Effector memory CD4-positive, alpha-beta T cell (primary cell): ENCODE measurements at places on chromosomes 16 and 17.

- DNase-seq, result no peak
Observed at GRCh38 chr16:67843343-67843765, 1.2 kb downstream of the THAP11 start.

GRCh38 chr17:17661134-17661533 is 20.1 kb upstream of the RAI1 start:
- no peak for DNase-seq

DNA sequence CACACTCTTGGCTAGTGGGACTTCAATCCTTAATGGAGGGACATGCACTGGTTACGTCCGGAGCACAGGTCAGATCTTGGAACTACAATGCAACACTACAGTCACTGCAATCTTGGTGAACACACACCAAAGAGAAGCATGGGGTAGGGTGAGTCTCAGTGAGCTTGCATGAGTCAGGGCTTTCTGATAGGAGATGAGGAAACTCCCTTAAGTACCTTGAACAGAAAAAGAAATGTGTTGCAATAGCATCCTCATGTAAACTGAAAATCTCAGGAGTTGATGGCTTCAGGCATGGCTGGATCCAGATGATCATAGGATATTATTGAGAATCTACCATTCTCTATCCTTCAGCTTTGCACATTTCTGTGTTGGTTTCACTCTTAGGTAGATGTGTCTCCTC is 54.1 kb downstream of the CES1 start:
- DNase-seq, result no peak

GRCh38 chr17:50426814-50427787 is 1.1 kb downstream of the ACSF2 start:
- DNase-seq, result no peak

DNA sequence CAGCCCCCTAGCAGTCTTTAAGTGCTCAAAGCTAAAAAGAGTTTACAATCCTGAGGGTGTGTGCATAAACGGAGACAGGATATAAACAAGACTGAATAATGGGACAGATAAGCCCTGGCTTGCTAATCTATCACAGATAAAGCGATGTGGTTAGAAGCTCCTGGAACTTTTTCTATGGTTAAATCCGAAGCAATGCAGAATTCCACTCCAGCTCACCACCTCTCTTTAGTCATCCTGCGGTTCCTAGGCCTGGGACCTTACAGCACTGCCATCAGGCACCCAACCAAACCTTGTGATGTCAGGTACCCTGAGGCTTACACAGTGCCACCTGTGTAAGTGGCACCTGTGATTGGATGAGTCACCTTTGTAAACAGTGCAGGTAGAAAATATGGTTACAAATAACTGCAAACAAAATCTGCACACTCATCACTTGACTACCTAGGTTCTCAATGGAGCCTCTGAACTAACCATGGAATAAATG is 31.5 kb upstream of the B4GALNT2 start:
- DNase-seq, result no peak

GRCh38 chr16:58859958-58860669 is 126.0 kb upstream of the GOT2 start:
- no peak for DNase-seq

DNA sequence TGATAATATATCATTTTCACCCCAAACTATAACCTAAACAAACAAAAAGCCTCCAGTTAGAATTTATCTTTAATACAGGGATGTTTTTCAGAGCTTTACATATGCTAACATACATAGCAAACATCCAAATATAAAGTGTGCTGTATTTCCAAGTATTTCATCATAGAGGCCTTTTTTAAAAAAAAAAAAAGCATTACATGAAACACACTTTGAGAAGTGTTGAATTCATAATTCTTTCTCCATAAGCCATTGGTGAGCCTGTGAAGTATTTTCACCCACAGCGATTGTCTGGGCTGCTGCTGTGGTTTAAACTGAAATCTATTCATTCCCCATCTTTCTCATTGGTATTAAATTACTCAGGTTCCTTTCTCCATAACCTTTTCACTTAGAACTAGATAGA is 503.4 kb upstream of the CDH8 start:
- no peak for DNase-seq
